ENCODE measurements at places on chromosomes 3 and 15.

- no peak for DNase-seq
Measured at GRCh38 chr3:105359098-105359762, 7.5 kb upstream of the ALCAM start.

GRCh38 chr3:55441499-55441898 lies 45.6 kb downstream of the WNT5A start:
- no peak for DNase-seq

DNA sequence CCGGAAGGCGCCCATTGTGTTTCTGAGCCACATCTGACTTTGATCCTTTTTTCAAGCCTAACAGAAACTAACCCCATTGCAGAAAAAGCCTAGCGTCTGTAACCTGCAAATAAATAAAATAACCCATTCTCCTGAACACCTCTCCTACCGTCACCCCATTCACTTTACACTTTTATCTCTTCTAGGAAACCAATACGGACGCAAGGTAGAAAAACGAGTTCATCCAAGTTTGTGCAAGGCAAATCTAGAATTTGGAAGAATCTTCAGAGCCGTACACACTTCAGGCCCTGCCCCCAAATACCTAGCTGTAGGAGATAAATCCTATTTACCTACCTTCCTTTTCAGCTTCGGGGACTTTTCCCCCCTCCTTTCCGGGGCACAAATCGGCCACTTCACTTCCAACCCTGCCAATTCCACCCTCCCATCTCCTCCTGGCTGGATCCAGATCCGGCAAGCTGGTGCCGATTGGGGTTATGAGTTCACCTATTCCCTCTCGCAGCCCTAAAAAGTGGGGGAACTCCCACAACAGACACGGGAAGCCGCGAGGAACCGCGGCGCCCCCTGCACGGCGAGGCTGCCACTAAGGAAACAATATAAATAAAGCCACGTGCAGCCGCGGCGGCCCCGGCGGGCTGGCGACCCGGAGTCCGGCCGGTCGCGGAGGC lies 987 bp downstream of the PRTG start:
- peak; percentile 53 for DNase-seq

GRCh38 chr3:13557926-13558325 lies 9.0 kb downstream of the FBLN2 start:
- no peak for DNase-seq

- DNase-seq: peak; percentile 37
Measured at GRCh38 chr15:96072821-96073220, 257.7 kb upstream of the NR2F2 start.

DNA sequence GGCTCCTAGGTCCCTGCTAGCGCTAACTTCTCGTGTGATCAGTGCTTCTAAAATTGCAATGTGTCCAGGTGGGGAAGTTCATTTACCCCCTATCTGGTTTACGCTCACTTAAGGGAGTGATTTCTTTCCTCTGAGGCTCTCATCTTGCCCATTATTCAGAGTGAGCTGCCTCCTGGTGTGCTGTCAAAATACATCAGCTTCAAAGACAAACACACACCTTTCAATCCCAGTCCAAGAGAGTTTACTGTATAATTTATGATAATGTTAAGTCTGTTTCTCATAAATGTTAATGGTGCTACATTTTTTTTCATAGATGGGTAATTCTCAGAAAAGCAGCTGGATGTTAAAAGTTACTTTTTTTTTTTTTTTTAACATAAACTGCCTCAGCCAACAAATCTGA lies 112.3 kb downstream of the RORA start:
- no peak for DNase-seq

GRCh38 chr3:170077361-170077760 lies 39.6 kb downstream of the GPR160 start:
- no peak for DNase-seq

DNA sequence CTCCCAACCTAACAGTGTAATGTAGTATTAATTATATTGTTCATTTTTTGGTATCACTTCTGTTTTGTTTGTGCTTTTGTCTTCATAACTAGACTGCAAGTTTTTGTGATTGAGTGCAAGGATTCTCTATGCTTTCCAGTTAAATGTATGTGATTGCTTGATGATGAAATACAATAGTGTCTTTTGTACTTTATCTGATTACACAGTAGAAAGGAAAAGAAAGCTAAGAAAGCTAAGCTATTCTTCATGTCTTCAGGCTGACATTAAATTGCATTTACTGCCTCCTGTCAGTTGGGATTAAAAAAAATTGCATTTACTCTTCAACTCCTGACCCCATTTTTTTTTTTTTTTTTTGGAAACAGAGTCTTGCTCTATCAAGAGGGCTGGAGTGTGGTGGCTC lies 28.5 kb downstream of the RTF1 start:
- DNase-seq: no peak

- no peak for DNase-seq
Measured at GRCh38 chr3:33149342-33149741, 35.5 kb downstream of the CRTAP start.

DNA sequence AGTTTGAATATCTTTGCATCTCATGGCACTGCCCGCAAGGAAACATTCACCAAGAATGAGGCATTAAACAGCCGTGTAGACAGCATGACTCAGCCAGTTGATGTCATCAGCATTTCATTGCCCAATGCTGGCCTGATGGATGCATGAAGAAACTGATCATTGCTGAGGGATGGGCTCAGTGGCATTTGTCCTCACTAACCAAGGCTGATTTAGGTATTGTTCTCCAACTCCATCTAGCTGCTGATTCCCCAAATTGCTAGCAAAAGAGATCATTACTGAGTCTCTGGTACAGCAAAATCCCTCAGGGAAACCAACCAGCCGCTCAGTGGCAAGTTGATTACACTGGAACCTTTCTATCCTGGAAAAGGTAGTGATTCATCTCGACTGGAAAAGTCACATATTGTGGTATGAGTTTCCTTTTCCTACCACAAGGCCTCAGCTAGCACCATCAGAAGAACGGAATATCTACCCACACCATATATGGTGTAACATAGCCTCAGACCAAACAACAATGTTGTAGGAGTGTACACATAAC lies 186.5 kb upstream of the GAP43 start:
- peak; percentile 57 for DNase-seq

- DNase-seq: peak; percentile 46
Measured at GRCh38 chr15:62894322-62895085, 148.0 kb upstream of the TPM1 start.

- peak; percentile 95 for DNase-seq
Measured at GRCh38 chr3:123365450-123366143, 83.3 kb downstream of the ADCY5 start.

DNA sequence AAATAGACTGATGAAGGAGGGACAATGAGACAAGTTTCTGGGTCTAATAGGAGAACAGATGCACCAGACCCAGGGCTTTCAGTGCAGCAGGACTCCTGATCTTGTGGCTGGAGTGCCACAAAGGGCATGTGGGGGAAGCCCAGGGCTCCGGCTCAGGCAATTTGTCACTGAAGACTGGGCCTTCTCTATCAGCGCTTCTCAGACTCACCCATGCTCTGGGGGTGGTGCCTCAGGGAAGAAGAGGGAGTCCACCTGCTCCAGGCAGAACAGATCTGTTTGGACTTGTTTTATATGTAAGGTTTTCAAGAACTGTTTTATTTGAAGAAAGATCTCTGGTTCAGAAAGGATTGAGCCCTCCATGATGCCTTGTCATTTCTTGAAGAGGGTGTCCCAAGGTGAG lies 112.4 kb upstream of the TLE3 start:
- no peak for DNase-seq

DNA sequence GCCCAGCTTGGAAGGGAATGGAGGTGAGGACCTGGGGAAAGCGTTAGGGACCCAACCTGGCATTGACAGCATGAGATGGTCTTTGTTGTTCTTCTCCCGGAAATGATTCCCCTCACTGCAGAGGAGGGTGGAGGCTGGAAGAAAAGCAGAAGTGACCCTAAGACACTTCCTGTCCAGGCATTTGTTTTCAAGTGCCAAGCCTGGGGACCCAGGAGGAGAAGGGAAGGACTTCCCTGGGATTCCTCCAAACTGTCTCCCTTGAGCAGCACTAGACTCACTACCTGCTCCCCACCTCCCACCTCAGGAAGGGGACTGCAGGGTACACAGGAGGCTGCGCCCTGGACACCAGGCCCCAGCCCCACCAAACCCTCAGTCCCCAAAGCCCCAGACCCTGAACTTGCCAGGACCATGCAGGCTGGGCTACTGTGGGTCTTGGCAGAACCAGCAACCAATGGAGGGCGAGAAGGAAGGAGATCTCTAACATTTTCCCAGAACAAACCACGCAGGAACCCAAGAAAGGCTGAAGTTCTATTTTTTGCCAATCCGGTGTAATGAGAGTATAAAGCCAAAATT lies 9.8 kb upstream of the VIPR1 start:
- no peak for DNase-seq

- no peak for DNase-seq
Measured at GRCh38 chr3:192156382-192156781, 571.0 kb downstream of the FGF12 start.

DNA sequence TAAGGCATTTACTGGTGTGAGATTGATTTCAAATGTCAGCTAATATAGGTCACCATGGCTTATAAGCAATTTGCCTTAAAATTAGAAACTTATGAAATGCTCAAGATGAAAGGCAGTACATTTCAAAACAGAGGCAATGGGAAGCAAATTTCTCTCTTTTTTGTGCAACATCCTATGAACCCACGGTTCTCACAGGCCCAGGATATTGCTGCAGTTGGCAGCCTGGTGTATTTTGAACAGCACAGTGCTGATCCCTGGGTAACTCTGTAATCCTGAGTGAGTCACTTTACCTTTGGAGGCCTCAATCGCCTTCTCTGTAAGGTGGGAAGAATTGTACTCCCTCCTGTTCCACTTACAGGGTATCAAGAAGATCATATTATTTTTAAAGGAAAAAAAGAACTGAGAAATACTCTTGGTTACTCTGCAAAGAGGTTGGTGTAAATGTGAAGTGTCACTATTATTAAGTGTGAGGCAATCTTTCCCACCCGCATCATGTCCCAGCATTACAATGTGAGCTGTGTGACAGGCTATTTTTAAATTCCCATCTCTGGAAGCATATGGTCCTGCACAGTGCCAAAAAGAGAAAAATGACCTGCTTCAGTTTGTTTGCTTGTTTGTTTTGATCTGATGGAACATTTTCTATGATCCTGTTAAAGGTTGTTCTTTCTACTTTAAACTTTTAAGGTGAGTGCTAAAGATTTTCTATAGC lies 190.1 kb upstream of the LPP start:
- DNase-seq: no peak

DNA sequence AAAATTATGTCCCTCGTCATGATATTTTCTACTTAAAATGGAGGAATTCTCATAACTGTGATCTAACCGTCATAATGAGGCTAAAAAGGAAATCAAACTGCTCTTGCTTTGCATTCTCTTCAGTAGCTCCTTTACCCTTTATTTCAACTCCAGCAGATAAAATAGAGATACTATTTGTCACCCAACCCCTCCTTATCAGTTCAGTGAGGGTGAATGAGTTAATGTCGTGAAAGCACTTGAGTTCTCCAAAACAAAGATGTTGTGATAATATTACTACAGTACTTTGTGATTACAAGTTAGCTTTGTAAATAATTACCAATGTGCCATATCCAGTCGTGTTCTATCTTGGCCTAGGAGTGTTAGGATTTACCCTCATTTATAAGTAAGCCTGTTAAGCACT lies 63.4 kb upstream of the ANKRD28 start:
- DNase-seq: peak; percentile 32

DNA sequence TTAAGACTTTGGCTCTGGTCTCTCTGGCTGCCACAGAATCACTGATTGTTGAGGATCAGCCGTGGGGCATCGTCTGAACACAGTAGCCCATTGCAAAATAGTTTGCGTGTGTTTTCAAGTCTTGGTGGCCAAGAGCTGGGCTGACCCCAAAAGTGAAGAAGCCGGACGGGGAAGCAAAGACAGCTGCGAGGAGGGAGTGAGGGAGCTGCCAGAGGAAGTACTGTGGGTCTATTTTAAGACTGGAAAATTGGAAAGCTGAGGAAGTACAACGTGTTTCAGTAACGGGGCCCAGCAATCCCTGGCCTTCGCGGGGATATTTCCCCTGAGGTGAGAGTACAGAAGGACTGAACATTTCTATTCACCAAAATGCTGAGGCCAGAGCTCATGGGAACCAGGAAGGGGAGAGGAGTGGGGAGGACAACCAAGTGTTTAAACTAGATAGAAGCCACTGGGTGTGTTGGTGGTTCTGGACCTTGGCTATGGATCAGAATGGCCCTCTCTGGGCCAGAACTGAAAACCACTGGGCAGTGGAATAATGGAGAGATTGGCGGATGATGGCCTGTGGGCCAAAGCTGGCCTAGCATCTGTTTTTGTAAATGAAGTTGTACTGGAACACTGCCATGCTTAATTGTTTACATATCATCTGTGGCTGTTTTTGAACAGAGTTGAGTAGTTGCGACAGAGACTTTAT lies 34.1 kb upstream of the LIMD1 start:
- no peak for DNase-seq

GRCh38 chr3:31226346-31226745 lies 306.4 kb upstream of the STT3B start:
- no peak for DNase-seq

DNA sequence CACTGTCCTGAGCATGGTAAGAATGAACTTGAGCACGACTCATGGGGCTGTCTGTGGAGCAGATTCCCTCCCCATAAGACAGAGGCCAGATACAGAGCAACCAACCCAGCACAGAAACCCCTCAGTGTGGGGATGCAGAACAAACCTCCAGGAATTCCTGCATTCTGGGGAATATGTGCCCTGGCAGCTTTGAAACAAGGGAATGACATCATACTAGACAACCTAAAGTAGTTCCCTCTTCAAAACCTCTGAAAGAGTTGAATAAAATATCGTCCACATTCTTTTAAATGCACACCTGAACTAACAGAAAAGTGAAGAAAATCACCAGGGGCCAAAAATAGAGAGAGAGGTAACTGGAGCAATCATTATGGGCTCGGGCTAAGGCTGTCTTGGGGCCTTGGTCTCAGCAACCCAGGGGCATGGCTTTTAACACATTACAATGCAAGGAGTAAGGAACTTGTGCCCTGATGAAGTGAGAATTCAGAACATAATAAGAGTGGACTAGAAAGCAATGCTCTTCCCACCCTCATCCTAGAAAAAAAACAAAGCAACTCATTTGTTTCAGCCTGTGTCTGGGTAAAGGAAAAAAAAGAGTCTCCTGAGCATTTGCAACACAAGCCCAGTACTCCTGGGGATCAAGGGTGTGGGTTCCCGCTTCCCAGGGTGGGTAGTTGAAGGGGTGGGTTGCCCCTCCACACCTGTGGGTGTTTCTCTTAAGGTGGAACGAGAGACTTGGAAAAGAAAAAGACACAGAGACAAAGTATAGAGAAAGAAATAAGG lies 43.9 kb downstream of the ADIPOQ start:
- peak; percentile 66 for DNase-seq

GRCh38 chr15:35023804-35024203 lies 35.7 kb upstream of the ZNF770 start:
- no peak for DNase-seq

GRCh38 chr3:156598413-156598812 lies 43.5 kb upstream of the SSR3 start:
- DNase-seq: no peak

GRCh38 chr3:15331072-15331605 lies 1.2 kb downstream of the SH3BP5 start:
- peak; percentile 71 for DNase-seq

GRCh38 chr3:140843656-140844055 lies 98.0 kb upstream of the SLC25A36 start:
- DNase-seq: no peak

GRCh38 chr3:124619887-124620599 lies 110.2 kb upstream of the UMPS start:
- DNase-seq: no peak

GRCh38 chr3:41652506-41652905 lies 309.4 kb downstream of the ULK4 start:
- DNase-seq: no peak

- DNase-seq: peak; percentile 43
Measured at GRCh38 chr3:152302521-152303021, 33.8 kb downstream of the MBNL1 start.

GRCh38 chr3:82163907-82164520 lies 402.6 kb upstream of the GBE1 start:
- DNase-seq: peak; percentile 39
